ENCODE measurements at places on chromosomes 3 and 15. TPM values are rescaled to one million over a fixed set of nuclear protein-coding genes. Genes with fewer than 3 reads are reported as not detected.

DNA sequence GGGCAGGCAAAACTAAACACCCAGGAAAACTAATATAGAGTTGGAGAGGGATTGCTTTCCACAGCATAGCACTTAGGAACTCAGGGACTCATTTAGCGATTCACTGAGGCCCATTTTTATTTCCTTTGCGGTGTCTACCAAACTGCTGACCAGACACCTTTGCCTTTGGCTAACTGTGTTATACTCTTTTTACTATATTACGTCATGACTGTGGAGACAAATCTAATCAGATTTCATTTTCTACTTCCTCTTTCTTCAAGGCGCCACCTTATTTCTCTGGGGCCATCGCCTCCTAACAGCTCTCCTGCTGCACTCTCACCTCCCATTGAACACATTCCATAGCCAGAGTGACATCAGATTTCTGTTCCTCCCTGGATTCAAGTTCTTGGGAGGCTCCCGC lies 215.7 kb upstream of the WNT5A start:
- H3K4me1 ChIP-seq: peaks cover under 1% of the 10 kb centered on the region
- no peaks in the 10 kb centered on the region for H3K36me3 ChIP-seq
- DNase-seq: no peak
- H3K4me3 ChIP-seq: no peak overlapping the region
- no peak overlapping the region for H3K27ac ChIP-seq
- no peaks in the 10 kb centered on the region for H3K27me3 ChIP-seq

SPATA12 gene
- 0.16 TPM for total RNA-seq

DNA sequence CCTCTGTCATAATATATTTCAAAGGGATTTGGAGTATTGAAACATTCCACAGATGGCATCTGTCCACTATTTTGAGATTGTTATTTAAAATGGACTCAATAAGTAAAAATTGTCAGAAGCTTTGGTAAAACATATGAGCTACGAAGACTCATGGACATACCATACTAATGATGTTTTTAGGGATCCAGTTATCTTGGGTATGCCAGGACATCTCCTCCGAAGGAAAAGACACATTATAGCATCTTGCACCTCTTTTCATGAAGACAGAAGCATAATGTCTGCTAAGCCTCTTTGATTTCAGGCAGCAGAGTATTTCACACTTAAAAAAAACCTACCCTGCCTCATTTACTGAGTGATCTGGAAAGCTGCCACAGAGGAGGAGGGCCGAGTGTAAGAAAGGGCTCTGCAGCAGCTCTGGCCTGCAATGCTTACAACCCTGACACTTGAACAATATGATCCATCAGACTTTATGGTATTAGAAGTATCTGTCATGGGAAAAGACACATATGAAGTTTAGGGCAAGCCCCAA lies 284.8 kb downstream of the TUSC7 start:
- H3K36me3 ChIP-seq: no peaks in the 10 kb centered on the region
- no peaks in the 10 kb centered on the region for H3K27me3 ChIP-seq
- H3K4me3 ChIP-seq: no peak overlapping the region
- DNase-seq: no peak

GRCh38 chr3:149186219-149186618 lies 35.4 kb downstream of the CP start:
- no peaks in the 10 kb centered on the region for H3K36me3 ChIP-seq
- H3K4me3 ChIP-seq: no peak overlapping the region
- no peak for DNase-seq
- H3K27ac ChIP-seq: no peak overlapping the region
- peaks cover 5% of the 10 kb centered on the region for H3K4me1 ChIP-seq

- no peaks in the 10 kb centered on the region for H3K27me3 ChIP-seq
- H3K4me3 ChIP-seq: no peak overlapping the region
- no peak overlapping the region for H3K27ac ChIP-seq
- DNase-seq: no peak
- H3K4me1 ChIP-seq: no peaks in the 10 kb centered on the region
Measured at GRCh38 chr3:37787153-37787867, 74.4 kb upstream of the CTDSPL start.

ADGRG7 gene
- 1.4 TPM for total RNA-seq

GRCh38 chr15:26376243-26376642 lies 396.6 kb downstream of the GABRB3 start:
- H3K4me1 ChIP-seq: no peaks in the 10 kb centered on the region
- peaks cover 5% of the 10 kb centered on the region for H3K27me3 ChIP-seq
- no peak for DNase-seq
- no peak overlapping the region for H3K27ac ChIP-seq
- no peak overlapping the region for H3K4me3 ChIP-seq
- no peaks in the 10 kb centered on the region for H3K36me3 ChIP-seq

CPB1 gene
- total RNA-seq: not detected
